ENCODE measurements at places on chromosomes 3 and 15. TPM values are rescaled to one million over a fixed set of nuclear protein-coding genes. Genes with fewer than 3 reads are reported as not detected.

Gene UCN2
- not detected for total RNA-seq

Gene PLCB2
- 31.9 TPM for total RNA-seq

Gene DUOXA1
- 1.8 TPM for total RNA-seq

Gene SH2D7
- not detected for total RNA-seq

Gene TMEM266
- 0.19 TPM for total RNA-seq

Gene PRSS50
- total RNA-seq = not detected

Gene CELSR3
- 0.64 TPM for total RNA-seq

Gene GRAMD2A
- not detected for total RNA-seq

Gene BLOC1S6
- total RNA-seq = 66.8 TPM

Measured in mesenteric fat pad (tissue), 1 donor.